ENCODE measurements at places on chromosomes 16 and 17. TPM values are rescaled to one million over a fixed set of nuclear protein-coding genes. Genes with fewer than 3 reads are reported as not detected.

CRYBA1 gene
- not detected for total RNA-seq

KCNAB3 gene
- 1.3 TPM for total RNA-seq

TRIM72 gene
- not detected for total RNA-seq

CDRT15L2 gene
- not detected for total RNA-seq

KRTAP9-8 gene
- total RNA-seq: not detected

CES5A gene
- not detected for total RNA-seq

UNC45B gene
- total RNA-seq: under 0.01 TPM

TP53TG3F gene
- not detected for total RNA-seq

TERB1 gene
- not detected for total RNA-seq

GSE1 gene
- 8.2 TPM for total RNA-seq

ARL5C gene
- total RNA-seq: not detected

CBFA2T3 gene
- 0.11 TPM for total RNA-seq

CCL14 gene
- total RNA-seq: not detected

LGALS9B gene
- 0.78 TPM for total RNA-seq

HSD3B7 gene
- total RNA-seq: 7.9 TPM

PEX12 gene
- 4.2 TPM for total RNA-seq

TEX14 gene
- total RNA-seq: not detected

NLRC3 gene
- not detected for total RNA-seq

ULK2 gene
- 16.6 TPM for total RNA-seq

EPN3 gene
- 83.9 TPM for total RNA-seq

AATK gene
- total RNA-seq: 0.27 TPM

STX1B gene
- 0.08 TPM for total RNA-seq

GPR142 gene
- not detected for total RNA-seq

ENPP7 gene
- not detected for total RNA-seq

G6PC1 gene
- not detected for total RNA-seq

TIMP2 gene
- total RNA-seq: 3.3 TPM

PIRT gene
- not detected for total RNA-seq

RASL10B gene
- 0.11 TPM for total RNA-seq

CD68 gene
- total RNA-seq: 23.4 TPM

C16orf78 gene
- not detected for total RNA-seq

NPTX1 gene
- total RNA-seq: 0.08 TPM

CMC2 gene
- total RNA-seq: 54.2 TPM
